Thymus (tissue), 14 donors: ENCODE measurements at places on chromosomes 4 and X. TPM values are rescaled to one million over a fixed set of nuclear protein-coding genes. Genes with fewer than 3 reads are reported as not detected.

DNA sequence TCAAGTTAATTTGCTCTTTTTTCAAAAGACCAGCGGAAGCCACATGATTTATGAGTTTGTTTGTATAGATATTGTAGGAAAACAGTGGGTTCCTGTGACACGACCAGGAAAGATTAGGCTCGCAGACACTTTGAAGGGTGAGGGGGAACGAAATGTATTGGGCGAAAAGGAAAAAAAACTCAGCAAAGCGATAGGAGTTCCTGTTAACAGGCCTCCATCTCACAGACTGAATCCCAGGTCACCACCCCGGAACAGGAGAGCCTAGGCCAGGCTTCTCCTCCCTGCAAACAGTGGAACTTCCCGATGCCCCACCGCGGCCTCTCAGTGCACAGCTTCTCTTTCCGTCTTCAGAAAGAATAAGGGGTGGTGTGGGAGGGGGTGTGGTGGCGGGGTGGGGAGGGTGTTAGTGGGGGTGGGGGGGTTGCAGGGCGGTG is 181.8 kb upstream of the GPRIN3 start:
- no peak for DNase-seq

DNA sequence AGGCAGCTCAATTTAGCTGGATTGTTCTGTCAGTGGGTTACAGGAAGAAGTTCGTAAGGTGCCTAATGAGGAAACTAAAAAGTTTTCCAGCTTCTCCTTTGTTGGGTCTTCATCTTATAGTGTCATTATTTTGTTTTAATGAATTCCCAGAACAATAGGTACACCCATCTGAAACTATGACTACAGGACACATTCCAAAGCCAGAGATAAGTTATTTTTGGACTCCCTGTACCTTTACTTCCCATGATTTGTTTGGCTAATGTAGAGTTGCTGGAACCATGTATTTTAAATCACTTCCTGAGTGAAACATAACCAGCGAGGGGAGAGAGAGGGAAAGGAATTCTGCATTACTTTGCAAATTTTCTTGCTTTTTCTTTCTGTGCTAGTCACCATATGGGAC is 114.0 kb downstream of the CLCN5 start:
- DNase-seq, result no peak

GRCh38 chr4:183059797-183060196 is 39.3 kb upstream of the WWC2 start:
- DNase-seq, result no peak

Gene SGMS2
- polyA plus RNA-seq, result 1.2 TPM

DNA sequence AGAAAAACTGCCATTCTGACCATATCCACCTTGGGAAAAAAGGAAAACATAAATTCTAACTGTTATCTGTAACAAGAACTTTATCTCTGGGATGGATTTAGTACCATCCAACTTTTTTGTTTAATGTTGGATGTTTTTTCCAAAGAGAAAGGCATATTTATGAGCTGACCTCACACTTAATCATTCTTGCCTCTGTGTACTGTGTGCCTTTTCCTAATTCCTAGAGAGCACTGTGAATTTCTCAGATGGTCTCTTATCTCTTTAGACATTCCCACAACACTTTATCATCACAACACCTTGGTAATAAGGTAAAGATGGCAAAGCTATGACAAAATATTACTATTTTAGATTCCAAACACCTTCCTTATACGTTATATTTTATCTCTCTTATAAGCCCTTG is 126.2 kb downstream of the COL4A6 start:
- no peak for DNase-seq

Gene GYPB
- 0.25 TPM for polyA plus RNA-seq

Gene ATOH1
- 0.32 TPM for polyA plus RNA-seq
